Retinal pigment epithelial cell (primary cell): ENCODE measurements at places on chromosomes 6 and 20.

- DNase-seq = no peak
Measured at GRCh38 chr6:57263739-57264138, 41.6 kb upstream of the RAB23 start.

GRCh38 chr20:3781153-3781910 lies at the start of gene SPEF1:
TSS of gene SPEF1 (minus strand) at chr20:3781448. CDS start at chr20:3781287, 161 bp downstream.
- peak; percentile 68 for DNase-seq

- no peak for DNase-seq
Measured at GRCh38 chr6:126873351-126873750, 245.1 kb upstream of the RSPO3 start.

DNA sequence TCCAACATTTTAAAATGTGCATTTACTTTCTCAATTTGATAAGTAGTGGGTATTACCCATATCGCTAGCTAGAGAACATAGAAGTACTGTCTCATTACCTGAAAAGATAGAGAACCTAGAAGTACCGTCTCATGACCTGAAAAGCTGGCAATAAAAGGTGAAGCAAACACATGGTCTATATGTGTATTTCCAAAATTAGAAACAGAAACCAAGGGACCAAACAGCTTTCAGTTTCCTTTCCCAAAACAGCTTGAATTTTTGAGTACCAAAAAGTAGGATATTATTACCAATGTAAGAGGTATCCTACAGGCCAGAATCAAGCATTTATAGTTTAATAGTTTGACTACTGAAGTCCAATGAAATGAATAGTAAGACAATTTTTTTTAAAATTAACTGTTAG lies 77.2 kb downstream of the KIF13A start:
- no peak for DNase-seq

DNA sequence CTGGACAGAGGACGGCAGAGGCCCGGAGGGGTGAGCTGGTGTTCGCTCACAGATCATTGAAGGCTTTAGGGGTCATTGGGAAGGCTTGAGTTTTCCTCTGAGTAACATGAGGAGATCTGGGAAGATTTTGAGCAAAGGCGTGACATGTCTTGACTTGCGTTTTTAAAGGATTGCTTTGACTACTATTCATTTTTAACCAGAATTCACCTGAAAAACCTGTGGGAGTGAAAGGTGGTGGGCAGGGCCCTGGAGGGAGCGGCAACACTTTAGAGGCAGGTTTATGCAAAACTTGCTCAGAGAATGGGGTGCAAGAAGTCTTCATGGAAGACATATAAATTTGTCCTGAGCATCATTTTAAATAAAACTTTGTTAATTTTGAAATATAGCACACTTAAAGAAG lies 72.2 kb upstream of the EEF1E1 start:
- no peak for DNase-seq

- no peak for DNase-seq
Measured at GRCh38 chr6:32932132-32932868, 8.5 kb downstream of the HLA-DMB start.

GRCh38 chr6:3545156-3545555 lies 88.3 kb upstream of the SLC22A23 start:
- no peak for DNase-seq

DNA sequence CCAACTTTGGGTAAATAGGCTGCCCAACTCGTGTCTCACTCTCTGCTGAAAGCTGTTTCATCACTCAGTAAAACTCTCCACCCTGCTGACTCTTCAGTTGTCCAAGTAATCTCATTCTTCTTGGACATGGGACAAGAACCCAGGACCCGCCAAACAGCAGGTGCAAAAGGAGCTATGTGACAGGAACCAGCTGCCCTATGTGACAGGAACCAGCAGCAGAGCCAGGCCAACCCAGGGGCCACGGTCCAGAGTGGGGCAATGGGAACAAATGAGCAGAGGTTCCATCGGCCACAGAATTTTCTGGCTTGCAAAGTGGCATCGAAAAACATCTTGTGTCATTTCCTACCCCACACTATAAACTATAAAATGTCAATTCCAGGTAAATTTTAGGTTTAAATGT lies 56.5 kb downstream of the MOXD1 start:
- DNase-seq = no peak

DNA sequence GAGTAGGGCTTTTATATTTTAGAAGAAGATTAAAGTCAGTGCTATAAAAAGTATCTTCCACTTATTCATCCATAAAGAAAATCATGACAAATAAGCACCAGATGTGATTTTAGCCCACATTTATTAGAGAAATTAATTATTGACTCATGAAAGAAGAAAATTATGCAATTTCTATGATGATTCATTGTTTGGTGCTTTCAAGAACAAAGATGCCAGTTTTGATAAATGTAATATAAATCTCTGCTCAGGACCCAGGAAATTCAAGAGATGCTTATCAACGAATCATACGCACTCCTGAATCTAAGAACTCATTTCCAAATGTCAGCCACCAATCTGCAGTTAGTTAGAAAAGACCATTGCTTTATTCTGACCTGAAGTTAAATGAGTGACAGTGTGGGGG lies 211.4 kb downstream of the ARHGAP18 start:
- peak; percentile 48 for DNase-seq

- DNase-seq = no peak
Measured at GRCh38 chr6:15027472-15027871, 218.4 kb upstream of the JARID2 start.

- no peak for DNase-seq
Measured at GRCh38 chr6:11767458-11767857, 11.1 kb downstream of the ADTRP start.

- DNase-seq = no peak
Measured at GRCh38 chr6:114108119-114109002, 137.4 kb upstream of the HDAC2 start.

DNA sequence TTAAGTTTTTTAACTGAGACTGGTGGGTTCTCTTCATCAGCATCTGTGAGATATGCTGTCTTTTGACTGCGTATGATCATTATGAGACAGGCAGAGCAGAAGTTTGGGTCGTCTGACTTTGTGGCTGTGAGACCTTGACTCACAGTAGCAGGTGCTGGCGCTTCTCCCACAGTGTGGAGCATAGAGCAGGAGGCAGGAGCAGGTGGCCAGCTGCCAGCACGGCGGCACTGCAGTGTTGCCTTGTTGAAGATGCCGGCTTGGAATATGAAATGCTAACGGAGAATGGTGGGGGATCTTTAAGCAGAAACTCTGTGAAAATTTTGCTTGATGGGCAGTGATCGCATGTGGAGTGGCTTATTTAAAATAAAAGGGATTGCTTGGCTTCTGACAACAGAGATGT lies 105.0 kb downstream of the TIAM2 start:
- DNase-seq = peak; percentile 76

GRCh38 chr20:49338061-49338460 lies 60.2 kb upstream of the ZNFX1 start:
- DNase-seq = no peak

DNA sequence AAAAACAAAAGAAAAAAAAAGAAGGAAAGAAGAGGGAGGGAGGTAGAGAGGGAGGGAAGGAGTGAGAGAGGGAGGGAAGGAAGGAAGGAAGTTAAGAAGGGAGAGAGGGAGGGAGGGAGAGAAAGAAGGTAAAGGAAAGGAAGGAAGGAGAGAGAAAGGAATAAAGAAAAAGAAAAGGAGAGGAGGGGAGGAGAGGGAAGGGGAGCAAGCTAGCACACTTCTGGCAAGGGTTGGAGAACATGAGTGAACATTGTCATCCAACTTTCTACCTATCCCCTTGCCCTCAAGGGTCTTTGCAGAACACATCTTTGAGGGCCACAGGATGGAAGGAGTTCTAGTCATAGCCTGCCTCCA lies 34.1 kb upstream of the IL17A start:
- DNase-seq = no peak

DNA sequence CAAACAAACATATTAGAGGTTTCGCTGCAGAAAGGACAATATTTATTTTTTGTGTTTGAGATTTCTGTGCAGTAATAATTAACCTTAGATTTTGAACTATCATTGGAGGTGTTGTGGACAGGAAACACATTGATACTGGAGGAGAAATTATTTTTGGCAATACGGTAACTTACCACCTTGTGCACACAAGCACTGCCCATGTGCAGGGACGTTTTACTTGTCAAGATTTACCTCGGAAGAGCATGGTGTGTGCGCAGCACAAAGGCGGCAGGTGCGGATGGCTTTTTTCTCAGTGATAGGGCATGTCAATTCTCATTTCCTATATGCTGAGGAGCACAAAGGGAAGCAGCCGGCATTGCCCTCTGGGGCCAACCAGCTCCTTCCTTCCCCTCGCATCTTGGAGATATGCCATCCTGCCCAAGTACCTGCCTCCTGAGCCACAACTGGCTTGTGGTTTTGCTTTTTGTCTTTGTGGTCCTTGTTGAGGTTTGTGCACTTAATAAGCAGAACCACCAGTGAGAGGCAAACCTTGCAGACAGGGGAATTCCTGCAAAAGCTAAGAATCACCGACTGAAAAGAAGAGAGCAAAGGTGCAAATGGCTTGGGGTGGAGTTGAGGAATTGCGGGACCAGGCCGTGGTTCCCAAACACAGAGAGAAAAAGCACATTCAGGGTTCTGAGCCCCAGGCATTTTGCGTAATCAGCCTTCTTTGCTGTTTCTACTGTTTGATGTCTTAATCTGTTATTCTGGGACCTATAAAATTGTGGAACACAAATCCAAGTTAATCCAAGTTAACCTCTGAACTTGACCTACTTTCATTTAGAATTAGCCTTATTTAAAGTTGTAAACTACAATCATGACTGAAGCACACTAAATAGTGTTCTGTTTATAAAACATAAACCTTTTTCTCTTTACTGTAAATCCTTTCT lies 21.9 kb downstream of the SAMD5 start:
- no peak for DNase-seq

DNA sequence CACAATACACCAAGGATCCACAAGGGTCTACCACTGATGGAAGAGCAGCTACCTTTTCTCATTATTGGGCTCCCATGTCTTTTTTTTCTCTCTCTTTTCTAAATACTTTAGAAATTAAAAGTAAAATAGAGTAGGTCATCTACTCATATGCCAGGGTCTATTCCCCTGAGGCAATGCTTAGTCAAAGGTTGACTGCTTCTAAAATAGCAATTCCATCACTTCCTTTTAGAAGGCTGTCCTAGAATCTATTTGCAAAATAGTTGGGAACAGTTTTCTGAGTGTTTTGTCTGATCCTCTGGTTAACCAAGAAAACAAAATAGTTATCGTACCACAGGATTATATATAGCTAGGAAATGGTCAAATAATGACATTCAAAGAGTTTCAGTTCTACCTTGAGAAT lies 174.1 kb downstream of the COL21A1 start:
- DNase-seq = no peak

DNA sequence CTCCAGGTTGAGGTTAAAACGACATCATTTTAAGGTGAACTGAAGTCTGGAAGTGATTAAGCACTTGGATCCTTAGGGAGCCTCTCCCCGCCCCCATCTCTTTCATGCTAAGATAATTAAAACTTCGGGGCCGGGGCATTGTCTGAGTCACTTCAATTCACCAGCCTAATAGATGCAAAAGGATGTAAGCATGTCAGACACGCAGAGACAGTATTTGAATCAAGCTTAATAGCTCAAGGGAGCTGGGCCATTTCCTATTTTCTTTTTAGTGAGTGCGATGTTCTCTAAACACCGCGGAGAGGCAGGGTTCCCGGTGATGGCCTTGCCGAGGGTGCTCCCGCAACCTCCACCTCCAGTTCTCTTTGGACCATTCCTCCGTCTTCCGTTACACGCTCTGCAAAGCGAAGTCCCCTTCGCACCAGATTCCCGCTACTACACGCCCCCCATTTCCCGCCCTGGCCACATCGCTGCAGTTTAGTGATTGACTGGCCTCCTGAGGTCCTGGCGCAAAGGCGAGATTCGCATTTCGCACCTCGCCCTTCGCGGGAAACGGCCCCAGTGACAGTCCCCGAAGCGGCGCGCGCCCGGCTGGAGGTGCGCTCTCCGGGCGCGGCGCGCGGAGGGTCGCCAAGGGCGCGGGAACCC lies 516 bp upstream of the IRF4 start:
- no peak for DNase-seq

- DNase-seq = no peak
Measured at GRCh38 chr20:3276680-3277015, 37.7 kb upstream of the SLC4A11 start.

- no peak for DNase-seq
Measured at GRCh38 chr6:3798055-3798919, 46.8 kb upstream of the PXDC1 start.

- peak; percentile 30 for DNase-seq
Measured at GRCh38 chr6:154154389-154154967, 115.4 kb downstream of the OPRM1 start.

DNA sequence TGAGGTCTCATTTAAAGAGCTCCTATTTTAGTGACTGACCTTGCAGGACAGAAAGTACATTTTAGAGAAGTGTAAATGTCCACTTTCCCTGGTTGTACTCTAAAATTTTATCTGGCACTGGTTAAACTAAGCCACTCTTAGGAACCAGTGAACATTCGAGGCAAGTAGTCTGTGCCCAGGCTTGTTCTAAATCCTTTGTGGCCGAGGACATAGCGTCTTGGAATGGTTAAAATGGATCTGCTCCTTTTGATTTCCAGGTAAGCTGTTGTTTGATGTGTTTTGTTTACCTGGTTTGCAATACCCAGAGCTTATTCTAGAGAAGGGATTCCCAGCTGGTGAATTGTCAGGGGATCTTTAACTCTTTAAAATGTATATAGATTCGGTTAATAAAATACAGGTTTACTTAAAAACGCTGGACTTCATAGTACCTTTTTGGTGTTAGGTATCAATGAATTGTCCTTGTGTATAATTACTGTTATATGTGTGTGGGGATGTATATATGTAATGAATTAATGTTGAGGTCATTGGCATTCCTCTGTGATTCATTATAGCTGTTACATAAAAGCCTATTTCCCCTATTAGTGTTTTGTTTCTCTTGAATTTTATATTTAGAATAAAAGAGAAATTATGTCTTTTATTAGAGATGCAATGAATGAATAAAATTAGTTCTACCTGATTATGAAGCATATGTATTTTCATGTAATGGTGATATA lies 15.8 kb downstream of the SNX9 start:
- DNase-seq = no peak

DNA sequence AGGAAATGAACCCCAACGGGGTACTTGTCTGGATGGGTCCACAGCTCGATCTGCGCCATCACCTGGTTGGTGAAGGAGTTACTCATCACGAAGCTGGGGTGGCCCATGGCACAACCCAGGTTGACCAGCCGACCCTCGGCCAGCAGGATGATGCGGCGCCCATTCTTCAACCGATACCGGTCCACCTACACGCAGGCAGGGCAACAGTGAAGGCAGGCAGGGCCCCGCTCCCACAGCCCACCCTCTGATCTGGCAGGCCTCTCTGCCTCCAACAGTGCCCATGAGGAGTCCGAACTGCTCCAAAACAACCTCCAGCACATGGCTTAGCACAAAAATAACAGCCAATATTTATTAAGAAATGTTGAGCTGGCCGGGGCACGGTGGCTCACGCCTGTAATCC lies 17.7 kb downstream of the AHCY start:
- DNase-seq = no peak

GRCh38 chr20:11499101-11499634 lies 418.5 kb upstream of the BTBD3 start:
- DNase-seq = no peak

GRCh38 chr6:36694616-36695015 lies 3.0 kb upstream of the RAB44 start:
- no peak for DNase-seq
